ENCODE measurements at places on chromosomes 13 and 19.

- DNase-seq: no peak
These were observed 5.4 kb upstream of the C19orf38 start for GRCh38 chr19:10842788-10843187.

- no peak for DNase-seq
These were observed 29.0 kb upstream of the MIER2 start for GRCh38 chr19:373391-374182.

GRCh38 chr13:114097212-114097892 lies 35.1 kb downstream of the RASA3 start:
- no peak for DNase-seq

DNA sequence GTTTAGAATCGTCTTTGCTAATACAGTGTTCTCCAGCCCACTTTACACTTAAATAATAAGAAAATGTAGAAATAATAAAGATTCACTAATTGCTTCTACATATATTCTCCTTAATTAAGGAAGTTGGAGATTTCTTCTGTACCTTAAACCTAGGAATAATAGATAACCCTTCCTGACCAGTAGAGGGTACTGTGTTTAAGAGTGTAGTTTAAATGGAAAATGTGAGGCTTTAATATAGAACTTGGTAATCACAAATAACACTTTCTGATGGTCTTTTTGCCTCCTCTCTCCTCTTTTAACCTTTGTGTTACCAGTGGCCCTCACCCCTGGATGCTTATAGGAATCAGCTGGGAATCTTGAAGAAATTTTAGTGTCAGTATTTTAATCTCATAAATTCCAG lies 20.7 kb downstream of the POMP start:
- no peak for DNase-seq

DNA sequence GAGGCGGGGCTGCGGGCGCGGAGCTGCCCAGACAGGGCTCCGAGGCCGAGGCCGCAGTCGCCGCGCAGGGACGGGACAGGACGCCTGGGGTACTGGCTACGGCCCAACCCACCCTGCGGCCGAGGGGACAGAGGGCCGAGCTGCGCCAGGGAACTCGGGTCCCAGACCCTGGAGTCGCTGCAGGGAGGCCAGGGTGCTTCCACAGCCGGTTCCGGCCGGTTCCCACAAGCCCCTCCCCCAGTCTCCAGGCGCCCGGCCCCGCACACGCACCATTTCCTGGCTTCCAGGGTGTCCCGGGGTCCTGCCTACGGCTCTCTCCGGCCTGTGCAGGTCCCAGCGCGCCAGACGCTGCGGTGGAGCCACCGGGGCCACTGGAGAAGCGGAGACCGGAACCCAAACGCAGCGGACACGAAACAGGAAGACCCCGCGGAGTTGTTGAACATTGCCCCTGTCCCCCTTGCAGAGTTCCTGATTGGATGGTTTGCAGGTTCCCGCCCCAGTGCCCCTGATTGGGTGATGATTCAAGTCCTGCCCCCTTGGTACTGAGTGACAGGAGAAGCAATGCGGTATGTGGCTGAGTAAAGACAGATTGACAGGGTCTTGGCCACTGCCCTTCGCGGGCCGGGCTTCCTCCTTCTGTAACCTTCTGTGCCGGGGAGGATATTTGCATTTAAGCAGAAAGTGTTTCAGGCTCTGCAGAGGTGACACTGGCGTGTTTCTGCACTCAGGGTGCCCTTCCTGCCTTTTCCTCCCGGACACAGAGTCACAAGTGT lies at the start of gene ZNF564:
ZNF564 (minus strand) TSS at position 423 of the 773 bp plus-strand sequence; CDS start at position 273, 150 bp downstream.
- DNase-seq: peak; percentile 93

DNA sequence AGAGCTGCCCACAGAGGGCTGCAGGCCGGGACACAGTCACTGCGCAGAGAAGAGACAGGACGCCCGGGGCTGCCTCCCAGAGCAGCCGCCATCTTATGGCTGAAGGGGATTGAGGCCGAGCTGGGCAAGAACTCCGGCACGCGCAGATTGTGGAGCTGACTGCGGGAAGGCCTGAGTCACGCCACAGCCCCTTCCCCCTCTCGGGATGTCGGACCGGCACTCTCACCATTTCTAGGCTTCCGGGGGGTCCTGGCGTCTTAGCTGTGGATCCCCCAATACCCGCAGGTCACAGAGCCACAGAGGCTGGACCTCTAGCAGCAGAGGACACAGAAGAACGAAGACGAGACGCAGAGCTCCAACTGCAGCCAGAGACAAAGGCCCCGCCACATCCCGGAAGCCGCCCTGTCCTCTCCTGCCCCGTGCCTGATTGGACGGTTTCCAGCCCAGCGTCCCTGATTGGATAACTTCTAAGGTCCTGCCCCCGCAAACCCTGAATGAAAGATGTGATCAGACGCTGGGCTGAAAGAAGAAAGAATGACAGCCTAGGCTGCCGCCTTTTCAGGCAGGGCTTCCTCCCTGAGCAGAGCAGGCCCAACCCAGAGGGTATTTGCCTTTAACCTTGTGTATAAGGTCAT lies at the start of gene ZNF43:
ZNF43 (minus strand) TSS at position 373 of the 635 bp plus-strand sequence; CDS start at position 229, 144 bp downstream.
- DNase-seq: peak; percentile 68

GRCh38 chr19:7326105-7326877 lies 22.4 kb upstream of the ARHGEF18 start:
- no peak for DNase-seq

DNA sequence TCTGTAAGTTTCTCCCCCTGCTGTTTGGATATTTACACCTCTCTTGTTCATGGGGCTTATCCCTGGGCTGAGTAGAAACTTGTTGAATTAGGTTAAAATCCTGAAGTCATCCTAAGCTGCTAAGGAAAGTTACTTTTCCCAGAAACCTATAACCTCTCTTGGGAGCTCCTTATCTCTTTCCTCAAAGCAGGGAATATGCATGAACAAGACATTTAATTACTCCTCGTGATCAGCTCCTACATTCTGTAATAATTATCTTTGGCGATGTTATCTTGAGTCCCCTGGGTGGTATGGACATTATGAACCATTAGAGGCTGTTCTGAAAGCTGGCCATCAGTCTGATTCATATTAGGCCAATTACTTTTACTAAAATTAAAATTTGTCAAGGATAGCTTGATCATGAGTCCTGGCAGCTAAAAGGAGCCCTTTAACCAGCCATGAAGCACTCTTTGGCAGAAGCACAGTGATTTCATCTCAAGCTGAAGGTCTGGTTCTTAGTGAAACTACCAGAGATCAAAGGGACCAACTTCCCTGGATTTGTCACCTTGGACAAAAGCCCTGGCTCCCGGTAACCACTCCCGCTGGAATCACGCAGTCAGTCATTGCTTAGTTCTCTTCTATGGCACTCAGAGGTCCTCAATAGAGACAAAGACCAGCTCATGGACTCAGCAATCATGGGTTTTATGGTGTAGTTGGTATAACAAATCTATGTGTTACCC lies 811.8 kb downstream of the UQCRFS1 start:
- DNase-seq: no peak

GRCh38 chr13:79417741-79418140 lies 11.7 kb upstream of the RBM26 start:
- DNase-seq: no peak

DNA sequence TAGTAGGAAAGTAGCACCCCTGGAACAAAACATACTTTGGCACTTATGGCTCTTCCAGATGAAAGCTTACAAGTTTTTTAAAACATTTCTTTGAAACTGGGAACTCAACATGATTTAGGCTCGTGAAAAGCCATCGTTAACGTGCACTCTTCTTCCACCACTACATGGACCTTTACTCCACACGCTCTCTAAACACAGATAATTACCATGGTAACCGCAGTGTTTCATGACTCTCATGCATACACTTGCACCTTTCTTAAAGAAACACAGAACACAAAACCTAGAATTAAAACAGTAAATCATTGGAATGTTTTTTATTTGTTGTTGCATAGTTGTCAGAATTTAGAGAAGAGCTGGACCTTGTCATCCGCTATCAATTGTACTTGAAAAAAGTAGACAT lies 154.3 kb downstream of the FGF9 start:
- no peak for DNase-seq

GRCh38 chr13:51881296-51881695 lies 19.5 kb downstream of the CCDC70 start:
- DNase-seq: no peak

- DNase-seq: no peak
These were observed 251.0 kb downstream of the UQCRFS1 start for GRCh38 chr19:28961772-28962500.

GRCh38 chr19:52658595-52658994 lies 20.4 kb upstream of the ZNF83 start:
- no peak for DNase-seq

DNA sequence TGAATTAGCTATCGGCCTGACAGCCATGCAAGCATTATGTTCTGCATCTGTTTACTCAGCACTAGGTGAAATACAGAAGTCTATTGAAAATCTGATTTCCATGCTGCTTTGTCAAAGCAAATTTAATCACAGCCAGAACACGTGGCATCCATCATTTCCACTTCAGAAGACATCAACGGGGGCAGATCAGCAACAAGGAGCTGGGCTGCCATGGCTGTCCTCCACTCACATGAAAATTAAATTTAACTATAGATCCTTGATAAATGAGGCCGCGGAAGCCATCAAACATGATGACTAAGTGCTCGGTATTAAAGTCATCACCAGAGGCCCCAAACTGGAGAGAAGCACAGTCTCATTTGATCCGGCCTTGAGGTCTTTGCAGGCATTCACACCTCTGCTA lies 443.5 kb downstream of the HS6ST3 start:
- DNase-seq: no peak

DNA sequence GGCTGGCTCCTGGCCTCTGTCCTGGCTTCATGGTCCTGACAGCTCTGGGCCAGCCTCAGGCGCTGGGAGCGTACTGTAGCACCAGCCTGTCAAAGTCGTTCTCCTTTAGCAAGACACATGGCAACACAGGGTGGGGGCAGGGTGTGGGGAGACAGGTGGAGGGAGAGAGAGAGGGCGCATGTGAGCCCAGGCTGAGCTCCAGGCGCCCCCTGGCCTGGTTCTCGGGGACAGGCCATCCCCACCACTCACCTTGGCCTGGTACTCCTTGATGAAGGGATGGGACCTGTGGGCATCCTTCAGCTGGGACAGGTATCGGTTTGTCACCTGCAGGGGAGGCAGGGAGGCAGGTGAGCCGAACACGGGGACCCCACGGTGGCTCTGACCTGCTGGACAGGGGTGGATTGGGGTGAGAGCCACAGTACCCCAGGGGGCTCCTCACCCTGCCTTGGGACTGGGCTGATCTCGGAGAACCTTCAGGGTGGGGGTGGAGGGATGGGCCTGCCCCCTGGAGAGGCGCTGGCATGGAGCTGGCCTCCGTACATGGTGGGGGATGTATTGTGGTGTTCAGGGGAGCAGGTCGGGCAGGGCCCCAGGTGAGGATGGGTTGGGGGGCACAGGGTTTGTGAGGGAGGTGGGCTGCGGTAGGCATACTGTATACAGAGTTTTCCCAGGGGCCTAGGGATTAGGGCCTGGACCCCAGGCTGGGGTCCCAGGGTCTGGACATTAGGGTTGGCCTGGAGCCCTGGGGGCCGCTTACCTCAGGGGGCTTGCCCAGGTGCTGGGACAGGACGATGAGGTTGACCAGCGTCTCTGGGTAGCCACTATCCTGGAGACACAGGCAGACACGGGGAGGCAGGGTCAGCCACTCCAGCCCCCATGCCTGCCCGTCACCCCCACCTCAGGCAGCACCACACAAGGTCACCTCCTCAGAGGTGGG lies 3.9 kb upstream of the CERS1 start:
- DNase-seq: no peak

DNA sequence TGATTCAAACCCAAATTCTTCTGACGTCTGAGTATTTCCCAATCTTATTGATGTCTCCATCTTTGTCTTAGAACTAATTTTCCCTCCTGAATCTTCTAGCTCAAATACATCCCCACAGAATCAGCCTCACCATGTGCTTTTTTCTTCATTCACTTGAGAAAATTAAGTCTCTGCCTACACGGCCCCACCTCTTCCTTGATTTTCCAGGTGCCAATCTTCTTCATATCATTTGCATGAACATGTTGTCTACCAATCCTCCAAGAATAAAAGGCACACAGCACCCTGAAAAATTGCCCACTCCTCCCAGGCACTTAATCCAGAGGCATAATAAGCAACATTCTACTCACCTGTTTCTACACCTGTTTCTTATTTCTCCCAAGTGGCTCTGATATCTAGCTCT lies 408.1 kb upstream of the NBEA start:
- no peak for DNase-seq

GRCh38 chr13:105597573-105597972 lies 937.9 kb downstream of the EFNB2 start:
- no peak for DNase-seq

DNA sequence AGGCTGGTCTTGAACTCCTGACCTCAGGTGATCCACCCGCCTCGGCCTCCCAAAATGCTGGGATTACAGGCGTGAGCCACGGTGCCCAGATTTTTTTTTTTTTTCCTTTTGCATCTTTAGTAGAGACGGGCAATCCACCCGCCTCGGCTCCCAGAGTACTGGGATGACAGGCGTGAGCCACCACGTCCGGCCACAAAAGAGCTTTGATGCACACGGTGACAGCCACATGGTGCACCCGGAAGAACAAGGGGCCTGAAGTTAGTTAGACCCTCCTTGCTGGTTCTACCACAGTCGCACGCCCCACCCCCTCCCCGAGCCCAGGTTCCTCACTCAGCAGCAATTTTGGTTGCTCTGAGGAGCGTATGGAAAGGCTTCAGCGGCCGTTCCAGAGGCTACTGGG lies 54.2 kb upstream of the USE1 start:
- DNase-seq: no peak

DNA sequence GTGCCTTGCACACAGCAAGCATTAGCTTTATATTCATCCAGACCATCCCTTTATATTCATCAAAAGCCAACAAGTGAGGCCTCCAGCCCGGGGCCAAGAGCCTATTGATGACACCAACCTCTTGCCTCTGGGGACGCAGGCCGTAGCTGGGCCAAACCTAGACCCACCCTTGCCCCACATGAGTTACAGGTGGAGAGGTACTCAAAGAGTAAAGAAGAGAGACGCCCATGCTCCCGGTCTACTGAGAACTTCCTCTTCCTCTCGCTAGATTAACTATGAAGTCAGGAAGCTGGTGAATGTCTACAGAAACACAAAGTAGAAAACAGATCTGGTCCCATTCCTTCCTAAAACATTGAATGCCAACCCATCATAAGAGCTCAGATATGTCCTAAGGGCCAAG lies 3.8 kb upstream of the MLNR start:
- no peak for DNase-seq

GRCh38 chr19:50717891-50718254 lies 1.7 kb downstream of the SHANK1 start:
- no peak for DNase-seq

- DNase-seq: no peak
These were observed 4.4 kb upstream of the KCNN4 start for GRCh38 chr19:43784981-43785808.

Data from epithelial cell of prostate (primary cell).